ENCODE measurements at places on chromosomes 1 and 21. TPM values are rescaled to one million over a fixed set of nuclear protein-coding genes. Genes with fewer than 3 reads are reported as not detected.
A peak's percentile ranks its signal among the peaks of the same experiment; 100 is the strongest.

DNA sequence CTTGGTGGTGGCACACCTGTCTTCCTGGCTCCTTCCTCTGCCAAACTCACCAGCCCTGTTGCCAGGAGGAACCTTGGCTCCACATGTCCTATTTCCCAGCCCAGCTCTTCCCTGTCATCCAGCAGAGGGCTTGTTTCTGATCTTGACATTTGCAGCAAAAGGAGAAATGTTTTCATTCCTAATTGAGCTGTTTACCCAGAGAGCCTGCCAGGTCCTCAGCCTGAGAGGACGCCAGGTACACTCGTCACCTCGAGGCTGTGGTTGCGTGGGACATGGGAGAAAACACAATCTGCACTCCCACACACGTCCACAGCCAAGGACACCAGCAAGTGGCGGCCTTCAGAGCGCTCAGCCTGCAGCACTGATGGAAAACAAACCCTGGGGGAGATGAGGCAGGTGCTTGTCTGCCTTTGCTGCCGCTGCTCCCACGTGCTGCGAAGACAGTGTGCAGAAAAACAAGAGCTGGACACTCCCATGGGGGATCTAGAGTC lies 132.8 kb upstream of the CD34 start:
- H3K4me3 ChIP-seq: no peak overlapping the region
- no peak for DNase-seq
- no peak overlapping the region for H3K27ac ChIP-seq
- no peaks in the 10 kb centered on the region for H3K4me1 ChIP-seq
- peaks cover 30% of the 10 kb centered on the region for H3K36me3 ChIP-seq
- no peaks in the 10 kb centered on the region for H3K27me3 ChIP-seq

GRCh38 chr1:202272103-202272845 lies 69.5 kb downstream of the UBE2T start:
- H3K27me3 ChIP-seq: peaks cover 14% of the 10 kb centered on the region
- no peak overlapping the region for H3K4me3 ChIP-seq
- H3K27ac ChIP-seq: no peak overlapping the region
- DNase-seq: no peak
- no peaks in the 10 kb centered on the region for H3K4me1 ChIP-seq

DNA sequence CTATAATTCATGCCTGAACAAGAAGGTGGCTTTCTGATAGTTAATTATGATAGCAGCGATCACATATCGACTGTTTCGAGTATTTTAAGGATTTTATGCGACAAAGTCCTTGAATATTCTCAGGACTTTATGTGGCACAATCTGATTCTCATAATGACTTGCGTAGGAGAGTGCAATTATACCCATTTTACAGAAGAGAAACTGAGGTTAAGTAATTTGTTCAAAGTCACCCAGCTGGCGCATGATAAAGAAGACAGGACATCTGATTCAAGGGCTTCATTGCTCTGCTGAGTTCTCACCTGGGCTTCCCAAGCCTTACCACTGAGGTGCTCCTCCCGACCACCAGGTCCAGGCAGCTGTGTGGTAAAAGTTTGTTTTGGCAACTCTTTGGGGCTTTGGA lies 1.8 kb downstream of the CRCT1 start:
- peaks cover 56% of the 10 kb centered on the region for H3K27me3 ChIP-seq
- no peak overlapping the region for H3K27ac ChIP-seq
- H3K4me3 ChIP-seq: no peak overlapping the region
- no peak for DNase-seq

DNA sequence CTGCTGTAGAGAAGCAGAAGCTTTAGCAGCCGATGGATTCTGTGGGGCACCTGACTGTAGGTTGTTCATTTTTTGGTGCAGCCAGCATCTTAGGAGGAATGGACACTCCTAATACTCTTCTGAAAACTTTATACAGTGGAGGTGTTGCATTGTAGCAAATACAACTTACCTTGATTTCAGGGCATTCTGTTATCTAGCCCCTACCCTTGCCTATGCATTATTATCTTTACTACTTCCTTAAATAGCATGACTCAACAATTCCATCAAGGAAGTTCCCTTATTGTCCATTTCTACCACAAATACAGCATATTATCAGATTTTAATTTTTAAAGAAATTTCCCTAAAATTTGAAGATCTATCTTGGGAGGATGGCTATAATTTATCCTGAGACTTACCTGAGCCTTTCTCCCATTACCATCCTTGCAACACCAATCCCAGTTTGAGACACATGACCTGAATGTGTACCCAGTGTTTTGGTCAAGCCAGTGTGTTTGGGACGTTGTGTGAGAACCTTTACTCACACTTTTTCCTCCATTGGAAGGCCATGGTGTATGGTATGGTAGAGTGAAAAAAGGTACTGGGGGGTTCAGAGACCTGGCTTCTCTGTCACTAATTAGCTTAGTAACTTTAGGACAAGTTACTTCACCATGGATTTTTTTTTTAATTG lies 9.2 kb downstream of the POU2F1 start:
- no peaks in the 10 kb centered on the region for H3K36me3 ChIP-seq
- no peaks in the 10 kb centered on the region for H3K27me3 ChIP-seq
- no peak overlapping the region for H3K4me3 ChIP-seq
- no peaks in the 10 kb centered on the region for H3K4me1 ChIP-seq

- peaks cover 7% of the 10 kb centered on the region for H3K4me1 ChIP-seq
- DNase-seq: peak; percentile 90
- H3K27ac ChIP-seq: peak overlapping the region; percentile 95
- no peaks in the 10 kb centered on the region for H3K27me3 ChIP-seq
Observed at GRCh38 chr21:34889676-34890469, 159.2 kb downstream of the RUNX1 start.

DNA sequence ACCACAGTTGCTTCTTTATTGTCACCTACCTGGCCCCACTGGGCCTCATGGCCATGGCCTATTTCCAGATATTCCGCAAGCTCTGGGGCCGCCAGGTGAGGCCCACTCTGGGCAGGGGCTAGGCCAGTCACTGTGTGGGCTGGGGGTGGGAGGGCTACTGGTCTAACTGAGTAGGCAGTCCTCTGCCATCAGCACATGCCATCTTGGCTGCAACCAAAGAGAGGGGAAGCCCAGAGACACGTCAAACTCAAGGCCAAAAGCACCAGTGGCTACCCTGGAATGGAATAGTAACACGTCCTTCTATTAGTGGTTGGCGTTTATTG lies 4.0 kb downstream of the HCRTR1 start:
- DNase-seq: no peak
- H3K27me3 ChIP-seq: no peaks in the 10 kb centered on the region
- H3K4me1 ChIP-seq: peaks cover 21% of the 10 kb centered on the region
- no peak overlapping the region for H3K27ac ChIP-seq
- H3K4me3 ChIP-seq: no peak overlapping the region

GRCh38 chr1:229856009-229856650 lies 210.9 kb upstream of the GALNT2 start:
- H3K4me3 ChIP-seq: no peak overlapping the region
- H3K36me3 ChIP-seq: no peaks in the 10 kb centered on the region
- no peak overlapping the region for H3K27ac ChIP-seq

DNA sequence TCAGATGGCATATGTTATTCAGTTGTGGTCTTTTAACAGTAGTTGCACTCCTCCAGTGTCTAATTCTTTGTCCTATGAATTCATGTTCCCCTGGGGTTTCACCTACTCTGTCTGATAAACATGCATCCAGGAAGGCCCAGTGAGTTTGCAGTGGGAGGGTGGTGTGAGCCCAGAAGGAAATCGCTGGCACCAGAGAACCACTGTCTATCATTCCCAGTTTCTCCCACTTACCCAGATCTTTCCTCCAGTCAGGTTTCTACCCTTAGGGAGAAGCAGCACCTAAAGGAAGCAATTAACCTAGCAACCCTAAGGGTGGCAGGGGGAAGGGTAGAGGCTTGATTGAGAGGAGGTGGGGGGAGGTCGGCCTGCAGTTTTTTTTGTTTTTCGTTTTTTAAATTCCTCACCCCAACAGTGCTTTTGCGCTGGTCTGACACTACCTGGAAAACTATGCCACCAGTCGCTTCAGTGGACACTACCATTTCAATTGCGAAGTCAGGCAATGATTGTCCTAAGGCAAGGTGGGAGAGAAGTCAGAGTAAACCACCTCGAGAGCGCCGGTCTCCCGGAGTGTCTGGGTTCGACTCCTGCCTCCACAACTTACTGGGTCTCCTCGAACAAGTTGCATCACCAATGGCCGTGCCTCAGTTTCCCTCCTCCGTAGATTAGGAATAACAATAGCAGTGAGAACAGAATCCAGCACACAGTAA lies 766 bp upstream of the SLC44A3 start:
- no peaks in the 10 kb centered on the region for H3K4me1 ChIP-seq
- no peak overlapping the region for H3K27ac ChIP-seq
- no peaks in the 10 kb centered on the region for H3K36me3 ChIP-seq
- no peaks in the 10 kb centered on the region for H3K27me3 ChIP-seq
- peak overlapping the region; percentile 72 for H3K4me3 ChIP-seq

GRCh38 chr1:7971024-7971423 lies 9.5 kb downstream of the PARK7 start:
- H3K27ac ChIP-seq: no peak overlapping the region
- H3K36me3 ChIP-seq: peaks cover 44% of the 10 kb centered on the region
- no peaks in the 10 kb centered on the region for H3K4me1 ChIP-seq
- DNase-seq: no peak
- H3K27me3 ChIP-seq: no peaks in the 10 kb centered on the region

GRCh38 chr1:71657891-71658679 lies 577.2 kb upstream of the ZRANB2 start:
- DNase-seq: no peak
- no peaks in the 10 kb centered on the region for H3K4me1 ChIP-seq
- H3K36me3 ChIP-seq: no peaks in the 10 kb centered on the region
- H3K27ac ChIP-seq: no peak overlapping the region
- no peak overlapping the region for H3K4me3 ChIP-seq

- H3K36me3 ChIP-seq: no peaks in the 10 kb centered on the region
- DNase-seq: peak; percentile 44
- H3K4me1 ChIP-seq: no peaks in the 10 kb centered on the region
- no peak overlapping the region for H3K4me3 ChIP-seq
- H3K27me3 ChIP-seq: peaks cover 87% of the 10 kb centered on the region
Observed at GRCh38 chr1:18632218-18632588, 1.6 kb downstream of the PAX7 start.

DNA sequence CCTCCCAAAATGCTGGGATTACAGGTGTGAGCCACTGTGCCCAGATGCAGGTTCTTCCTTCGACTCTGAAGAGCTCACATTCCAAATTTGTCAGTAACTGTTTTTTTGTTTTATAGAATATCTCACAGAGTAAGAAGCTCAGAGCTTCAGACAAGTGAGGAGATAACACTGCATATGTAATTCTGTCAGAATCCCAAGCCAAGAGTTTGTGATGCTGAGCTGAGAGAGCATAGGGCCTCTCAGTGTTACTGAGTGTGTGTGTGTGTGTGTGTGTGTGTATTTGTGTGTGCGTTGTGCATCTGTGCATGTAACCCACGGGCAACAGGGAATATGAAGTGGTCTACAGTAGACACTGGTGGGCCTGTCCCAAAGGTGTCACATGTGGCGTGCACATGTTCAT lies 15.2 kb upstream of the TNR start:
- no peak overlapping the region for H3K27ac ChIP-seq
- no peaks in the 10 kb centered on the region for H3K4me1 ChIP-seq
- no peak overlapping the region for H3K4me3 ChIP-seq
- H3K27me3 ChIP-seq: no peaks in the 10 kb centered on the region
- H3K36me3 ChIP-seq: no peaks in the 10 kb centered on the region

- no peak overlapping the region for H3K27ac ChIP-seq
- H3K4me3 ChIP-seq: no peak overlapping the region
- no peaks in the 10 kb centered on the region for H3K36me3 ChIP-seq
- no peak for DNase-seq
Observed at GRCh38 chr1:223411309-223411708, 18.1 kb downstream of the CCDC185 start.

GRCh38 chr1:9289711-9290485 lies 2.8 kb upstream of the SPSB1 start:
- H3K36me3 ChIP-seq: no peaks in the 10 kb centered on the region
- H3K27me3 ChIP-seq: no peaks in the 10 kb centered on the region
- no peak for DNase-seq
- H3K4me1 ChIP-seq: peaks cover 12% of the 10 kb centered on the region
- peak overlapping the region; percentile 27 for H3K27ac ChIP-seq

DNA sequence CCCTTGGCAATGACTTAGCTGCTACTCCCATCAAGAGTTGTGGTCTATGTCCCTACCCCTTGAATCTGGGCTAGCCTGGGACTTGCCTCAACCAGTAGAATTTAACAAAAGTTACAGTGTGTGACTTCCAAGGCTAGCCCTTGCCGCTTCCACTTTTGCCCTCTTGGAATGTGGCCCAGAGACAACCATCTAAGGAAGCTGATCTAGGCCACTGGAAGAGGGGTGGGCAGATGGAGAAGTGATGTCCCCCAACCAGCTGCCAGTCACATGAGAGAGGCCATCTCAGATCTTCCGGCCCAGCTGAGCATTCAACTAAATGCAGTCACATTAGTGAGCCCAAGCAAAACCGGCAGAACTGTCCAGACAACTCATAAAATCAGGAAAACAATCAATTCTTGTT lies 115.1 kb downstream of the TOMM20 start:
- no peaks in the 10 kb centered on the region for H3K27me3 ChIP-seq
- no peak overlapping the region for H3K27ac ChIP-seq
- no peaks in the 10 kb centered on the region for H3K36me3 ChIP-seq
- H3K4me3 ChIP-seq: no peak overlapping the region

GRCh38 chr1:100721526-100722207 lies 2.1 kb downstream of the VCAM1 start:
- H3K27ac ChIP-seq: peak overlapping the region; percentile 86
- H3K27me3 ChIP-seq: no peaks in the 10 kb centered on the region
- H3K4me1 ChIP-seq: peaks cover 6% of the 10 kb centered on the region
- peak overlapping the region; percentile 48 for H3K4me3 ChIP-seq
- DNase-seq: no peak

- no peak overlapping the region for H3K4me3 ChIP-seq
- H3K27ac ChIP-seq: peak overlapping the region; percentile 87
- H3K4me1 ChIP-seq: peaks cover 23% of the 10 kb centered on the region
Observed at GRCh38 chr1:58883888-58884482, 100.1 kb upstream of the JUN start.

- H3K4me3 ChIP-seq: no peak overlapping the region
- H3K27me3 ChIP-seq: no peaks in the 10 kb centered on the region
- no peak for DNase-seq
Observed at GRCh38 chr1:245411245-245412036, 256.7 kb downstream of the KIF26B start.

The OR2T11 gene
- not detected for polyA plus RNA-seq

The EXTL1 gene
- polyA plus RNA-seq: 0.58 TPM

The OR2AK2 gene
- not detected for polyA plus RNA-seq

The HLX gene
- 21.4 TPM for polyA plus RNA-seq

The PITHD1 gene
- 36.3 TPM for polyA plus RNA-seq

The RNF220 gene
- 83.7 TPM for polyA plus RNA-seq

The OR10Z1 gene
- polyA plus RNA-seq: not detected

The FCRL5 gene
- not detected for polyA plus RNA-seq

The CEP350 gene
- 4.2 TPM for polyA plus RNA-seq

The RNU1-2 gene
- not detected for polyA plus RNA-seq

The CBS gene
- 19.9 TPM for polyA plus RNA-seq

The FCRL2 gene
- polyA plus RNA-seq: not detected
